ENCODE measurements at places on chromosomes 16 and 17.

GRCh38 chr17:7587420-7588151 lies 2.3 kb downstream of the SOX15 start:
- DNase-seq: peak; percentile 83

DNA sequence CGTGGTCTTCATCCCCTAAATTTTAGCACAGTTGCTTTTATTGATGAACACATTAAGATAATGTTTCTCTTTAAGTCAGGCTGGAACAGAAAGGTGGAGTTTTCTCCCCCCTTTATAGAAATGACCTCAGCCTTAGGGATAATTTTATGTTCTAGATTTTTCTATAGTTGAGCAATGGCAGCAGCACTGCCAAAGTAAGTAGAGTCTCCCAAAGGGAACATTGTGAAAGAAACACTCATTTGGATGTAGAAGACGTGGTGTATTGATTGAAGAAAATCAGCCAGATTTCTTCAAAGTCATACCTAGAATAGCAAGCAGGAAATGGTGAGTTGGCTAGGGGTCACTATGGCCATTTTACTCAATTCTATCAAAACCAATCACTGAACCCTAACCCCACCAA lies 122.5 kb downstream of the DNAH9 start:
- no peak for DNase-seq

- DNase-seq: no peak
Observed at GRCh38 chr17:36136439-36136838, 32.8 kb downstream of the CCL4 start.

DNA sequence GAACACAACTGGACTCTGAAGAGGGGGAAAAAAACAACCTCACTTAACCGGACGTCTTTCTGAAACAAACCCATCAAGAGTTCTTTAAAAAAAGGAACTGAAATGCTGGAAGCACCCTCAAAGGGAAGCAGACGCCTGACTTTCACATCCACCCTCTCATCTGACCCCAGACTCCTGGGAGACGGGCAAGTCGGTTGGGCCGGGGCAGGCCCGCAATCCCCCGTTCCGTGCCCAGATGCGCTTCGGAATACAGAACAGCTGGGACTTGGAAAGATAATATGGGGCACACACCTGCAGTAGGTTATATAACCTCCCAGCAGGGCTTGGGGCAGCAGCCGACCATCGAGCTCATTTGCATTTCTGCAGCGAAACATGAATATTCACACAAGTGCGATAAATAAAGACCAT lies 3.7 kb downstream of the ARHGAP27 start:
- DNase-seq: no peak

DNA sequence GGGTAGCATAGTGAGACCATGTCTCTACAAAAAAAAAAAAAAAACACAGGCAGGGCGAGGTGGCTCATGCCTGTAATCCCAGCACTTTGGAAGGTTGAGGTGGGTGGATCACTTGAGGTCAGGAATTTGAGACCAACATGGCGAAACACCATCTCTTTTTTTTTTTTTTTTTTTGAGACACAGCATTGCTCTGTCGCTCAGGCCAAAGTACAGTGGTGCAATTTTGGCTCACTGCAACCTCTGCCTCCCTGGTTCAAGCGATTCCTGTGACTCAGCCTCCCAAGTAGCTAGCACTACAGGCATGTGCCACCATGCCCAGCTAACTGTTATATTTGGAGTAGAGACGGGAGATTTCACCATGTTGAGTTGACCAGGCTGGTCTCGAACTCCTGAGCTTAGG lies 5.1 kb downstream of the RAMP2 start:
- DNase-seq: no peak

GRCh38 chr16:4091240-4092012 lies 24.8 kb downstream of the ADCY9 start:
- no peak for DNase-seq

GRCh38 chr17:13619462-13619861 lies 17.7 kb upstream of the HS3ST3A1 start:
- DNase-seq: no peak

DNA sequence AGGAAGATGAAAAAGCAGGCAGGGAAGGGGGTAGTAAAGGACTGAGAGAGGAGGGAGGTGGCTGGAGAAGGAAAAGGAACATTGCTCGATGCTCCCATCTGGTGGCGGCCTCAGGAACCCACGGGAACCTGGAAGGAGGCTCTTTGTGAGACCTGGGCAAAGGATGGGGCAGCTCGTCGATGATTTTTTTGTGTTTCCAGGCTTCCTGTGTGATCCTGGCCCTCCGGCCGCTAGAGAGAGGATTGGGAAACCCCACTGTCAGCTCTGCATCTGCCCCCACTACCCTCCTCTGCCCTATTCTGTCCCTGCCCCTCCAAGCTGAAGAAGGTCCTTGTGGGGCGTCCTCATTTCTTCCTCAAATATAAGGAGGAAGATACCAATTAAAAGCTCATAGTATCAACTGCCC lies 6.6 kb downstream of the WFIKKN2 start:
- DNase-seq: no peak

- no peak for DNase-seq
Observed at GRCh38 chr16:87828907-87829621, 40.2 kb downstream of the SLC7A5 start.

- no peak for DNase-seq
Observed at GRCh38 chr17:37024181-37024637, 75.5 kb downstream of the AATF start.

GRCh38 chr16:48596326-48596725 lies 13.7 kb downstream of the N4BP1 start:
- no peak for DNase-seq

DNA sequence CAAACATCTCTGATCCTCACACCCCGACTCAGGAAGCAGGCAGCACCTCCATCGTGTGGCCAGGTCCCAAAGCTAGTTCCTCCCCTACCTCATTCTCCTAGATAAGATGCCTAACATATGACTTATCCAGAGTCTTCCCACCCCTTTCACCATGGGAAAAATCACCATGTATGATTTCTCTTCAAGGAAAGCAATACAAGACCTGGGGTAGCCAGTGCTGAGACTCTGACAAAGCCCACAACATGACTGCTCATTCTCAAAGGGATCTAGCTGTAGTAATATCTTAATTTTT lies 45.1 kb downstream of the CMTM4 start:
- DNase-seq: no peak

DNA sequence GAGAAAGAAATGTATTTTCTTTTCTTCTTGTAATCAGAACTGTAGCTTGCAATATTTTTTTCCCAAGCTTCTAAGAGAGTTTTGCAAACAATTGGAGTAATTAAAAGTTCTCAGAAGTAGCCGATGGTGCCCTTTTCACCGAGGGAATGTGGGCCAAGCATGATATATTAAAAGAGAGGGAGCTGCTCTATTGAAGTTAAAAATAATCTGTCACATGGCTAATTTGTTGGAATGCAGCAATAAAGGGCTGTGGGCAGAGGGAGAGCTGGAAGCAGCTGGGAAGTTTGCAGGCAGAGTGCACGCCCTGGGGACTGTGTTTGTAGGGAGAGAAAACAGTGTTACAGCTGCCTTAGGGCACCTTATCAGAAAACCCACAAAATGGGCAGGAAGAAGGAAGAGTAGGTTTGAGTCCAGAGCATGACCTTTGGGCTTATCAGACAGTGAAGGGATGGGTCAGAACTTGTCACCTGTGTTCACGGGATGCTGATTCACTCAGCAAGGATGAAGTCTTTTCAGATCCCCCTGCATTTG lies 18.5 kb upstream of the TERF2 start:
- no peak for DNase-seq

GRCh38 chr17:81285894-81286293 lies 9.2 kb downstream of the SLC38A10 start:
- no peak for DNase-seq

GRCh38 chr16:30488764-30489605 lies 16.4 kb downstream of the ITGAL start:
- no peak for DNase-seq

DNA sequence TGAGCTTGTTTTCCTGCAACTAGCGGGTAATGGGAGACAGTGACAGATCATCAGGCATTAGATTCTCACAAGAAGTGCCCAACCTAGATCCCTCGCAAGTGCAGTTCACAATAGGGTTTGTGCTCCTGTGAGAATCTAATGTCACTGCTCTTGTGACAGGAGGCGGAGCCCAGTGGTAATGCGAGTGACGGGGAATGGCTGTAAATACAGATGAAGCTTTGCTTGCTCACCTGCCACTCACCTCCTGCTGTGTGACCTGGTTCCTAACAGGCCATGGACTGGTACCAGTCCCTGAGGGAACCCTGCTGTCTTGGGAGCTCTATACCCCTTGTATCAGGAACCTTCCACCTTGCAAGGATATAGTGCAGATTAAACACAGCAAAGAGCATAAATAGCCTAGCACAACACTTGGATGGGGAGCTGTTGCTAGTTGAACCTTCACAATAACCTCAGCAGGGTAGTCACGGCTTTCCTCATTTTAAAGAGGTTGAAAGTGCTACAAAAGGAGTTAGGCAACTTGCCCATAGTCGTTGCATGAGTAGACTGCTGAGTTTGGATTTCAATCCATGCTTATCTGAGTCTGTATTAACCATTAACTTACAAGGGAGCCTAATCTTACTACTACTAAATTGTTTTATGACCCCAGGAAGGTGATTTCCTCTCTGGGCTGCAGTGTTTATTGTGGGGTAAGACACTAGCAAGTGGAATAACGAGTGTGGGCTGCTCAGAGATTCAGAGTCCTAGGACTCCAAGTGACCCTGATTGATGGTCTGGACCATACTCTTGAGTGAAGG lies 156.6 kb upstream of the ZFHX3 start:
- DNase-seq: no peak

GRCh38 chr17:78822552-78822951 lies 18.1 kb downstream of the USP36 start:
- DNase-seq: peak; percentile 95

- no peak for DNase-seq
Observed at GRCh38 chr16:12324152-12324551, 347.6 kb downstream of the SNX29 start.

DNA sequence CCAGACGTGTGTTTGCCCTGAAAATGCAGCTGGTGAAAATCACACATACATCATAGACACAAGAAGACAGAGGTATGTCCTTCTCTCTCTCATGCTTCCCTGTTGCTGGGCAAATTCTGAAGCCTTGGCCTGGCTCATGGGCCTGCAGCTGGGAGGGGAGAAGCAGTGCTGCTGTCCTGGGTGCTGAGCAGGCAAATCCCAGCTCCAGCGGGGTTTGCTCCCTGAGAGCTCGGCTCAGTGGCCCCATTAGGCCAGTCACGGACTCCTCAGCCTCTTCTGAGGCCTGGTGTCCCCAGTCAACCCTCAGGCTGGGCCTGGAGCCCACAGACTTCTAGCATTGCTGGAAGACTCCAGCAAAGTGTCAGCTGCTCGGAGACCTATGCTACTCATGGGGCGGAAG lies 11.7 kb downstream of the RHBDL3 start:
- DNase-seq: no peak

DNA sequence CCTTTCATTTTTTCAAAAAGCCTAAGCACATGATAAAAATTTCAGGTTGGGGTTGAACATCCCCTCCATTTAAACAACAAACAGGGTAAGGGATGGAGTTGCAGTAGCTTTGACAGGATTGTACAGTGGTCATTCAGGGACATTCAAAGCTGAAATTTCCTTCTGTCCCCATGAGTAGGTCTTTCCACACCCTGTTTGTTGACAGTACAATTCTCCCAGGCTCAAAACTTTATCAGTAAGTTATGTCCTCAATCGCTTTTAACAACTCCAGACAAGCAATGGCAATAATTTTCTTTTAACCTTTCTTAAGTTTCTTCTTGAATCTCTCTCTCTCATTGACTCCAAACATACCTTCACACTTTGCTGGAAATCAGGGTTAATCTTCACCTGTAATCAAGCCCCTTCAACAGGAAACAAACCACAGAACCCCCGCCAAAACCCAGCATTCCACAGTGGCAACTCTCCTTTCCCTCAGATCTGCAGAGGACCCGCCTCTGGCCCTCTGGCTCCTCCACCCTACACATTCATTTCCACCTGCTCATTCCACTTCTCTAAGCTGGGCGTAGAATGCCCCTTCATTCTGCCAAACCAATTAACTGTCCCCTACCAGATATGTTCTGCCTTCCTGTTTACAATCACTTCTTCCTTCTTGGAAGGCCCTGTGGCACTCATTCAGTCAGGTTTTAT lies 20.7 kb downstream of the TXNDC11 start:
- no peak for DNase-seq

GRCh38 chr16:87174061-87174460 lies 143.1 kb downstream of the C16orf95 start:
- DNase-seq: no peak

GRCh38 chr17:82595893-82596292 lies 52.4 kb downstream of the WDR45B start:
- DNase-seq: no peak

DNA sequence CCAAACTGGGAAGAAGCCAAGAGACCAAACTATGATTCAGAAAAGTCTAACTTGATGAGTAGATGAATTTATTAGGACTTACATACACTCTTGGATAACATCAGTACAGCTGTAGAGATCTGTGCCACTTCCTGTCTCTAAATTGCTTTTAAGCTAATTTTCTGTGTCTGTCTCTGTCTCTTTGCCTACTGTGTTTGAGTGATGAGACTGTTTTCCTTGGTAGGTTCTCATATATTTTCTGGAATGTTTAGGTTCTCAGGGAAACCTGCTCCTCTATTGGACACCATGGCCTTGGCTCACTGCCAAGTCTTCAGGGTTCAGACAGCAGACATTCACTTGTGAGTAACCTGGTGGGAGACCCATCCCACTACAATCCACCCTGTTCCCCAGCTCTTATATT lies 103.5 kb upstream of the KIF2B start:
- no peak for DNase-seq

DNA sequence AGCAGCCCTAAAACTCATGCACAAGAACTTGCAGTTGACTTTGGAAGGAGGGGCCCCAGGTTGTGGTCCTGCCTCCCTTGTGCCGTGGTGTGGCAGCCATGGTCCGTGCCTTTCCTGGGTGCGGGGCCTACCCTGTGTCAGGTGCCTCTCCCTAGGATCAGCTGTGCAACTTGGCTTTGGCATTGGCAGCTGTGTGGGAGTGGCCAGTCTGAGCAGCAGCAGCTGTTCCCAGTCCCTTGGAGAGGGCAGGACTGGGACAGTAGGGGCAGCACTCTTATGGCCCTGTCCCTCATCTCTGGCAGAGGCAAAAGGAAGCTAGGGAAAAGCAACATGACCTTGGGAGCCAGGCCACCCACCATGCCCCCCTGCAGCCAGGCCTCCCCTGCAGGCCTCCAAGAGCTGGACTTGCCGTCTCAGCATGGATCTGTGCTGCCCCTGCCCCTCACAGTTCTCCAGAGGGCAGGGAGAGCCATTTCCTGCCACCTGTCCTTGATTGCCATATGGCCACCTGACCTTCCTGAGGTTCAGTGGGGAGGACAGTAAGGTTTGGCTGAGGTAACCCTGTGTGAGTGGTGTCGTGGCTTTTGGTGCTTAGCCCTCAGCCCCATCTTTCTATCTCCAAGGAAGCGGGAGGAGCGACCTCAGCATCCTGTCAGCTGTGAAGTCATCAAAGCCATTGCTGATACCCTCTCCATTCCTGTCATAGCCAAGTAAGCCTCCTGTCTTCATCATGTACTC lies 15.5 kb upstream of the NFATC3 start:
- no peak for DNase-seq
